ENCODE measurements at places on chromosomes 2 and 18.

GRCh38 chr18:67525328-67526099 lies 9.0 kb upstream of the DSEL start:
- no peak for DNase-seq

DNA sequence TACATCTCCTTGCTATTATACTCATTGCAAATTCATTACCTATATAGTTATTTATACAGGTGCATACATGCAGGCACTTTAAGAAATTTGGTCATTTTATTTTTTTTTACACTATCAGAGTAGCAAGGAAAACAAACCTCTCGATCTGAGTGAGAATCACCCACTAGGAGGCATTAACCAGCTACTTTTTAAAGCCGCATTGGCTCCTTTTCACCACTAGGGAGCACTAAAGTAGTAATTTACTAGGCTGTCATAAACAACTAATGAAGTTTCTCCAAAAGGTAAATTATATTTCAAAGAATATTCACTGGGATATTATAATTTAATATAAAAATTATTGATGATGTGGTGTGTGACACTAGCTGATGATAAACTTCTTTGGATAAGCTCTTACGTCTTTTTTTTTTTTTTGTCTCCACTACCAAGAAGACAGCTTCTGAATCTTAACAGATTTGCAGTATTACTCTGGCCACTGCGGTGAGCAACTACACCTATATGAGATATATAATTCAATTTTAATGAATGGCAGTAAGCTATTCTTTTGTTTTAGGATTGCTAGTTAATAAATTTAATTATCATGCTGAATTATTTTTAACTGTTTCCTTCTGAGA lies 101.9 kb downstream of the NOL4 start:
- peak; percentile 70 for DNase-seq

DNA sequence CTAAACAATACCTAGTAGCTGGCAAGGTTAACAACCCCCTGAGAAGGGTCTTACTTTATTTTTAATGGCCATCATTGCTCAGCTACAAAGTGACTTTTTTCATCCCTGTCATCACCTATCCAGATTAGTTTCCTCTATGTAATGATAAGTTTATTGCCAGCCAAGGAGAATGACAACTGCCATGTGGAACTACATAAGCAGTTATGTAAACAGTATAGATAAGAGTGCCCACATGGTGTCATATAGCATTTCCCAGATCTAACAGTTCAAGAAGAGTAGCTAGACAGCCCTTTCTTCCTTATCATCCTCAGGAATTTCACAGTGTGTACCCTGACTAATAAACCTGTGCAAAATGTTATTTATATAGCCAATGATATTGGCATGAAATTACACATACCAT lies 240.2 kb upstream of the PIK3C3 start:
- no peak for DNase-seq

DNA sequence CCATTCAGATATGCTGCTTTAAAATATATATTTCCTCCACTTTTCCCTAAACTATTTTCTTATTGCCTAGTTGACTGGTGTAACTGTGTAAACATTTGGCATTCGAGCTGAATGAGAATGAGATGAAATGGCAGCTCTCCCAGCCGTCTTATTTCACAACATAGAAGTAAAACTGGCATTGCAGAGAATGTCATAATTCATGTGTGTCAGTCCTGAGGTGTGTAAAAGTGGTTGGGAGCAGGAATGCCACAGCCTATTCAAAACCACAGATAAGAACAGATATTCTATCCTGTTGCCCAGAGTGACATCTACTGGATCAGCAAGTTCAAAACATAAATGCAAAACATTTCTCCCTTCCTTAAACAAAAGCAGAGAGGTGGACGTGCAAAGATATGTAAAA lies 565.5 kb upstream of the CHAC2 start:
- peak; percentile 67 for DNase-seq

GRCh38 chr2:223805008-223805407 lies 32.4 kb downstream of the AP1S3 start:
- DNase-seq = no peak

GRCh38 chr2:159262904-159263303 lies 23.6 kb downstream of the WDSUB1 start:
- no peak for DNase-seq

GRCh38 chr18:79527656-79528315 lies 132.1 kb downstream of the NFATC1 start:
- peak; percentile 20 for DNase-seq

DNA sequence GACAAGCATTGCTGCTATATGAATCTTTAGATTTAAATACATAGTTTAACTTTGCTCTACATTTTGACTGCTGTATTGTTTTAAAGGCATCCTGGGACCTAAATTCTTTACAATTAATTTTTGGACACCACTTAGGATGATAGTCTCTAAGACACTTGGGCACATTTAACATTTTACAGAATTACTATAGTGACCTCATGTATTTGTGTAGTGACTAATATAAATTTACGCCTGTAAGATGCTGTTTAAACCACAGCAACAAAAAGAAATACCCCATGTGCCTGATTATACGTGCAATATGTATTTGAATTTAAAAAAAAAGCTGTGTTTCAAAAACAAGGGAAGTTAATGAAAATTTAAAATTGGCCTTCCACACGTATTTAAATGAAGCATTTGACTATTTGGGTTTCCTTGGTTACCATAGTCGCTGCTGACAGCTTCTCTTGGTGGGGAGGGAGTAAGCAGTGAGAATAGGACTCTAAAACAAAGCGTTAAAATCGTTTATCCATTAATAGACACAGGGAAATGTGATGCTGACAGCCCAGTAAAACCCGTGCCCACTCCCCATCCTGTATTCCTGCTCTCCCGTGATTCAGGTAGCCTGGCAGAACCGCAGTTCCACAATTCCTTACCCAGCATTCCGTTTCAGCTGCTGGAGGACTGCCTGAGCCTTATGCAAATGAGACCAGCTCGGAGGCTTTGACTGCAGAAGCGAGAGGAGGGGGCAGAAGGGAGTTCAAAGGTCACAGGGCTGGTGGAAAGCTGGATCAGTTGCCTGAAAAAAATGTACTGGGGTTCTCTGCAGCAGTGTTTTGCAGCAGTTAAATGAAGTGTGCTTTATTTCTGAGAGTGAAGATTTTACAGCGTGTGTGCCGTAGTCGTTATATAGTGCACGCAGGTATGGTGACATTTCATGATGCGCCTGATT lies 104.3 kb downstream of the CSRNP3 start:
- DNase-seq = peak; percentile 2

- no peak for DNase-seq
Observed at GRCh38 chr2:148102641-148103040, 81.8 kb downstream of the MBD5 start.

DNA sequence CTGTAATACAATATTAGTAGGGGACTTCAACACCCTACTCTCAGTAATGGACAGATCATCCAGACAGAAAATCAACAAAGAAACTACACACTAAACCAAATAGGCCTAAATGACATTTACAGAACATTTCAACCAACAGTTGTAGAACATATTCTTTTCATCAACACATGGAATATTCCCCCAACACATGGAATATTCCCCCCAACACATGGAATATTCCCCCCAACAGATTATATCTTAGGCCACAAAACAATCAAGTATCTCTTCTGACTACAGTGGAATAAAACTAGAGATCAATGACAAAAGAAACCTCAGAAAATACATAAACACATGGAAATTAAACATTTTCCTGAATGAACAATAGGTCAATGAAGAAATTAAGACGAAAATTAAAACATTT lies 187.2 kb upstream of the RBBP8 start:
- DNase-seq = no peak

DNA sequence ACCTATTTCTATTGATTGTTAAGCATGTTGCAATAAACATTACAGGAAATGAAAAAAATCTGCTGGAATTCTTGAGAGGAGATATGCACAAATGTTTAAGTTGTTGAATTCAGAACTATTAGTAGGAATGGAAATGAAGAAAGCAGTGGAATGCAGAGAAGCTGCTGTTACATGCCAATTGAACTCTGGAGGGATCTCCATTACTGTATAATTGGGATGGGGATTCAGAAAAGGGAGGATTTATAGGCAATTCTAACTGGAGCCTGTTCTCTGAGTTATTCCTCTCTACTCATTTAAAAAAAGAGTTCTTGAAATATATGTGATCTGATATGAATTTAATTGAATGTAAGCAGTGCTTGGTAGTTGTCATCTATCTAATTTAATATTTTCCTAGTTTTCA lies 2.6 kb upstream of the ASXL3 start:
- peak; percentile 19 for DNase-seq

DNA sequence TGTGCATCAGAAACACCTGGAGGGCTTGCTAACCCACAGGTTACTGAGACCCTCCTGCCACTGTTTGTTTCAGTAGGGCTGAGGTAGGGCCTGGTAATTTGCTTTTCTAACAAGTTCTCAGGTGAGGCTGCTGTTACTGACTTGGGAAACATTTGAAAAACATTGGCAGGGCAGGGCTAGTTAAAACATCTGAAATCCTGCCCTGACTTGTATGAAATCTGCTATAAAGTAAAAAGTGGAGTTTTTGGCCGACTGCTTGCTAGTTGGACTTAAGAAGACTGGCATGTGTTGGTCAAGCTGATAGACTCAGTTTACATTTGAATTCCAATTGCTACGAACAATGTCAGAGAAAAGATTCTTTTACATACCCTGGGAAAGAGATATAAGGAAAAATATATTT lies 111.6 kb upstream of the DLX2 start:
- no peak for DNase-seq

GRCh38 chr18:66005831-66006588 lies 255.2 kb downstream of the CDH7 start:
- no peak for DNase-seq

- peak; percentile 3 for DNase-seq
Observed at GRCh38 chr18:30970196-30970816, 72.2 kb downstream of the DSC3 start.

- DNase-seq = peak; percentile 66
Observed at GRCh38 chr2:20242727-20243377, 17.9 kb upstream of the SDC1 start.

GRCh38 chr18:23861805-23862470 lies 152.6 kb upstream of the TTC39C start:
- DNase-seq = no peak

- no peak for DNase-seq
Observed at GRCh38 chr2:168613551-168613950, 157.5 kb downstream of the CERS6 start.

DNA sequence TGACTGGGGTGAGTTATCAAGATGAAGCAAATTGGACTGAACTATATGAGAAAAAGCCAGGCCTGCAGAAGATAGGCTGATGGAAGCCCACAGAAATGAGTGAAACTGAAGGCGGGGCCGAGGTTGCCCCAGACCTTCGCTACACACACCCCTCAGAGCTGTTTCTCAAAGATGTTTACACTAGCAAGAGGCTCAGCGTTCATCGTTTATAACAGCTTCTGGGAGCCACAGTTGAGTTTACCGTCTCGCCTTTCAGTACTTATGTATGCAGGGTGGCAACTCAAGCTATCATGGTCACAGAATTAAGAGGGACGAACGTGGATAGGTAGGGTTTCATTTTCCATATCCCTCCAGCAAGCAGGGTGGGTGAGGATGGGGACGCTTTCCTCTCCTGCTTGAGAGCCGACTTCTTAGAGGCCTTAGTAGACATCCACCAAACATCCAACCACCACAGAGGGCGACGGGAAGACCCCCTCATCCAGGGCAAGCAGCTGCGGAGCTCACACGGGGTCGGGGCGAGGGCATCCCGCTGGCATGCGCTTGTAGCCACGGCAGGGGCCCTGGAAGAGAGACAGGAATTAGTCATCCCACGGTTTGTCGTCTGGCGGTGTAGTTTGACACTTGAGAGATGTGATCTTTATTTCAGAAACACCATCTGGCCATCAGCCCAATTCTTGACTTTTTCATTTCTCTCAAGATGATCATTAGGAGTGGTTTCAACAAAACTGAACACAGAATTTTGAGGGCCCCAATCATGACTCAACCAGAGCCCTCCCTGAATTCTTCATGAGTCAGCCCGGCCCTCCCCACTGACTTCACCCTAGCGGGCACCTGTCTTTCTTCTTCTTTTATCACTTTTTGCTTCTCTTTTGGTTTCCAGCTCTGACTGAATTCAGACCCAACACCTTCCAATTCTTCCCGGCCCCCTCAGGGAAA lies 109.1 kb upstream of the CTDP1 start:
- peak; percentile 87 for DNase-seq

DNA sequence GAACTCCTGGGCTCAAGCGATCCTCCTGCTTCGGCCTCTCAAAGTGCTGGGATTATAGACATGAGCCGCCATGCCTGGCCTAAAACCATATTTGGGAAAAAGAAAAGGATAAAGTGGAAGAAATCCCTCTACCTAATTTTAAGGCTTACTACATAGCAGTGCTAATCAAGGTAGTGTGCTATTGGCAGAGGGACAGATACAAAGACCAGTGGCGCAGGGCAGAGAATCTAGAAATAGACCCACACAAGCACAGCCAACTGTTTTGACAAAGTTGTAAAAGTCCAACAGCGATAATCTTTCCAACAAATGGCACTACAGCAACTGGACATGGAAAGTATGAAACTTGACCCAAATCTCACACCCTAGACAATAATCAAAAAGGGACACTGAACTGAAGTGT lies 138.4 kb downstream of the TFCP2L1 start:
- DNase-seq = no peak

GRCh38 chr2:239337877-239338484 lies 62.8 kb downstream of the HDAC4 start:
- DNase-seq = peak; percentile 63

- no peak for DNase-seq
Observed at GRCh38 chr2:109482361-109482861, 131.4 kb downstream of the SEPTIN10 start.

GRCh38 chr2:163779970-163780597 lies 44.3 kb upstream of the FIGN start:
- peak; percentile 4 for DNase-seq

GRCh38 chr18:10051877-10052631 lies 138.2 kb downstream of the VAPA start:
- DNase-seq = no peak

- no peak for DNase-seq
Observed at GRCh38 chr2:195480121-195480520, 176.9 kb upstream of the SLC39A10 start.

DNA sequence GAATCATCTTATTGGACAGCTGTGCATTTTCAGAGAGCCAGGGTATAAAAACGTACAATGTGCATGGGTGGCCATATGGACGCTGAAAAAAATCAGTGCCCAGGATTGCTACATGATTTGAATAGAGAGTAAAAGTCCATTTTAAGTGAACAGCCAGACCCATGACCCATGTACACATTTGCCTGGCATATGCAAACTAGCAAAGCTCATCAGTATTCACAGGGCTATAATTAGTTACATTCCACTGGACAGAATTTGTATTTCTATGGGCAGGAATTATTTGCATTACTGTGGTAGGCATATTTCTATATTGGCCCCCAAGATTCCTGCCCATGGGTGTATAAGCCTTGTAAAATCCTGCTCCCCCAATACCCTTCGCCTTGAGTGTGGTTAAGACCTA lies 78.8 kb downstream of the PTH2R start:
- DNase-seq = no peak

All from DMS79 treated with DMSO at 0.1 percent for 48 hours (cell line).